CD8-positive, alpha-beta memory T cell (primary cell): ENCODE measurements at places on chromosomes 12 and 14. TPM values are rescaled to one million over a fixed set of nuclear protein-coding genes. Genes with fewer than 3 reads are reported as not detected.

GRCh38 chr12:100331871-100332270 lies 25.0 kb upstream of the SLC17A8 start:
- H3K27me3 ChIP-seq = no peaks in the 10 kb centered on the region
- no peak overlapping the region for H3K4me3 ChIP-seq
- H3K4me1 ChIP-seq = no peaks in the 10 kb centered on the region
- DNase-seq = no peak
- no peak overlapping the region for H3K27ac ChIP-seq

- DNase-seq = no peak
- H3K4me1 ChIP-seq = peaks cover 41% of the 10 kb centered on the region
- H3K27ac ChIP-seq = peak overlapping the region; percentile 98
- peak overlapping the region; percentile 88 for H3K4me3 ChIP-seq
Measured at GRCh38 chr14:39169541-39169900, 612 bp downstream of the TRAPPC6B start.

DNA sequence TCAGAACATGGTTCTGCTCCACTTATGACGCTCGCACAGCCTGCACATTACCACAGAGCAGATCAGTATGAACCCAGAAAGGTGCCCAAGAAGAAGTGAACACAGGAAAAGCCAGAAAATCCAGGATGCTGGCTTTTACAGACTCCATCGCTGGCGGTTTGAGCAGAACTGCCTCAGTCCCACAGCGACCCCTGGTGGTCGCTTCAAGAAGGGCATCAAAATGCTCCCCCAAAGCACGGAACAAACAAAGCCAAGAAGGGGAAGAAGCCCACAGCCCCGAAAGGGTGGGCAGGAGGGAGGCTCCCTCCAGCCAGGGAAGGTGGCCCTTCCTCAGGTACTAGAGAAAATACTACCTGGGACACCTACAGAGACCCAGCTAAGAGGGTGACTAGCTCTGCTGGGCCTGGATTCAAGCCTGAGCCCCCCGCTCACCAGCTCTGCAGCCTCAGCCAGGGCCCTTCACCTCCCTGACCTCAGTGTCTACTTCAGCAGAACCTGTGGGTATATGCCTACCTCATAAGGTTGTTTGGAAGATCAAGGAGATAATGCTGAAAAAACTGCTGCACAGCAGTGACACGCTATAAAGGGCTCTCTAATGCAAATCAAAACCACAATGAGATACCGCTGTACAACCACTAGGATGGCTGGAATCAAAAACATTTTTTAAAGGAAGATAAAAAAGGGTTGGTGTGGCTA lies 98.1 kb downstream of the NCOR2 start:
- H3K27ac ChIP-seq = no peak overlapping the region
- H3K36me3 ChIP-seq = peaks cover 22% of the 10 kb centered on the region
- H3K27me3 ChIP-seq = no peaks in the 10 kb centered on the region
- no peak overlapping the region for H3K4me3 ChIP-seq
- DNase-seq = no peak

GRCh38 chr12:39145175-39145999 lies 240.0 kb upstream of the CPNE8 start:
- no peaks in the 10 kb centered on the region for H3K36me3 ChIP-seq
- H3K27ac ChIP-seq = no peak overlapping the region
- no peaks in the 10 kb centered on the region for H3K4me1 ChIP-seq
- H3K27me3 ChIP-seq = no peaks in the 10 kb centered on the region
- DNase-seq = no peak

DNA sequence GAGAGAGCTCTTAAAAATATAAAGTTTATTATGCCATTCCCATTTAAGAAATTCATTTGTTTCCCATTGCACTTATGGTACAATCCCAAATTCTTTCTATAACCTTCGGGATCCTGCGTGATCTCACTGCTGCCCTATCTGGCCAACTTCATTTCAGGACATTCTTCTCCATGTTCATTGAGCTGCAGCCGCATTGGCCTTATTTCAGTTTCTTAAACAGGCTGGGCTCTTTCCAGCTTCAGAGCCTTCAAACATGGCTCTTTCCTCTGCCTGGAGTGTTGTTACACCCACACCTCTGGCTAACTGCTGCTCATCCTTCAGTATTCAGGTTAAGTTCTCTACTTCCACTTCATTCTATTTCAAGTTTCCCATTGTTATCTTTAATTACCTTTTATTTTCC lies 58.5 kb upstream of the LRTM2 start:
- H3K27ac ChIP-seq = no peak overlapping the region
- H3K4me1 ChIP-seq = no peaks in the 10 kb centered on the region
- H3K36me3 ChIP-seq = peaks cover 12% of the 10 kb centered on the region

DNA sequence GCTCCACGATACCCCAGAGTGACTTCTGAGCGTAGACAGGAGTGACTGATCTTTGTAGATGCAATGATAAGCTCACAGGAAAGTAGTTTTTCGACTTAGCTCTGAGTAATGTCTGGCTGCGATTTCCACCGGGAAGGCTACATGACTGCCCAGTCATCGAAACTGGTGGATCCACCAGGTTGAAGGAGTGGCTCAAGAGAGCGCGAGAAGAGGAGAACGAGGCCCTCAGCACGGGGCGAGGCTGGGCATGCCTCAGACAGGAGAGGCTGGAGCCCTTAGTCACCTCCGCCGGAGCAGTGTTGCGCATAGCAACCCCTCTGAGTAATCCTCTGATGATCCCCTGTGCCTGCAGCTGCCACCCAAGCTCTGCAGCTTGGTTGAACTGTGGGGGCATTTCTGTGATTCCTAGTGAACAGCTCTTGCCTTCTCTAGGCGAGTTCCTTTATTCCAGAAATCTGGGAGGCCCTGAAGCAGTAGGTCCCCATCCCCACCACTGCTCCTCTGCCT lies 25.6 kb downstream of the ELK3 start:
- H3K4me1 ChIP-seq = peaks cover 7% of the 10 kb centered on the region
- no peak overlapping the region for H3K4me3 ChIP-seq
- H3K27ac ChIP-seq = no peak overlapping the region

GRCh38 chr14:100313464-100314230 lies 7.4 kb upstream of the SLC25A29 start:
- no peaks in the 10 kb centered on the region for H3K36me3 ChIP-seq
- H3K4me3 ChIP-seq = no peak overlapping the region
- H3K27me3 ChIP-seq = no peaks in the 10 kb centered on the region
- H3K4me1 ChIP-seq = no peaks in the 10 kb centered on the region
- no peak overlapping the region for H3K27ac ChIP-seq

DNA sequence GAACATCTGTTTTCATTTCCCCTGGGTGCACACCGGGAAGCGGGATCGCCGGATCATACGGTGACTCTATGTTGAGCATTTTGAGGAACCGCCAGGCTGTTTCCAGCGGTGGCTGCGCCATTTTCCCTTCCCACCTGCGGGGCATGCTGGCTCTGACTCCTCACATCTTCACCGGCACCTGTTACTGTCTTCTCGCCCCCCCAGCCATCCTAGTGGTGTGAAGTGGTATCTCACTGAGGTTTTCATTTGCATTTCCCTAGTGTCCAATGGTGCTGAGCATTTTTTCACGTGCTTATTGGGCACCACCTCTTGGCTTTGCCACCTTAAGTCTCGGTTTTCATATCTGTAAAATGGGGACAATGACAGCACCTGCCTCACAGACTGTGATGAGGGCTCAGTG lies 44.1 kb upstream of the EML1 start:
- no peaks in the 10 kb centered on the region for H3K36me3 ChIP-seq
- H3K27me3 ChIP-seq = peaks cover 16% of the 10 kb centered on the region
- no peak overlapping the region for H3K27ac ChIP-seq
- H3K4me3 ChIP-seq = no peak overlapping the region

DNA sequence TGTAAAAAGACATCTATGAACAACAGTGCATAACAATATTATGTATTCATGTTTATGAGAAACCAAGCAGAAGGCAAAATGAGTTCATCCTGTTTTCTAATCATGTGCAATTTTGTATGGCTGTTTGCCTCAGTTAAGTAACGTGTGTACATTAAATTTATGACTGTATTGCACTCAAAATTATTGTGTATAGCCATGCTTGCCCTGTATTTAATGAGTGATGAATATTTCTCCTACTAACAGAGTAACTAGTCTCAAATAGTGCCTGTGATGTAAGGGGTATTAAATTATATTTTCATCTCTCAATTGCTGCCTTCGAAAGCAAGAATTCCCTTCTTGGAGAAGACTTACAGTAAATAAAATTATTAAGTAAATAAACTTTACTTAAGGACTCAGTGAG lies 154.2 kb downstream of the NOVA1 start:
- no peaks in the 10 kb centered on the region for H3K27me3 ChIP-seq

- peaks cover 17% of the 10 kb centered on the region for H3K4me1 ChIP-seq
- H3K4me3 ChIP-seq = no peak overlapping the region
- no peaks in the 10 kb centered on the region for H3K27me3 ChIP-seq
Measured at GRCh38 chr12:123142518-123142840, 8.4 kb downstream of the PITPNM2 start.

DNA sequence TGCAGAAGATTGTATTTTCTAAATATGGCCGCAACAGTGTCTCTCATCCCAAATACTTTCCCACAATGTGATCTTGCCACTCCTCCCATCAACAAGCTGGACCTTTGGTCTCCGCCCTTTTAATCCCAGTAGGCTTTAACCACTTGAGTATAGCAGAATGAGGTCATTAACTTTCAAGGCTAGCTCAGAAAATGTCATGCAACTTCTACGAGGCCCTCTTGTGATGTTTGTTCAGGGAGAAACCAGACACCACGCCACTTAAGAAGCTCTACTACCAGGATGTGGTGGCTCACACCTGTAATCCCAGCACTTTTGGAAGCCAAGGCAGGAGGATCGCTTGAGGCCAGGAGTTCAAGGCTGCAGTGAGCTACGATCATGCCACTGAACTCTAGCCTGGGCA lies 20.1 kb upstream of the OR6J1 start:
- H3K4me3 ChIP-seq = no peak overlapping the region
- no peak overlapping the region for H3K27ac ChIP-seq
- no peak for DNase-seq

DNA sequence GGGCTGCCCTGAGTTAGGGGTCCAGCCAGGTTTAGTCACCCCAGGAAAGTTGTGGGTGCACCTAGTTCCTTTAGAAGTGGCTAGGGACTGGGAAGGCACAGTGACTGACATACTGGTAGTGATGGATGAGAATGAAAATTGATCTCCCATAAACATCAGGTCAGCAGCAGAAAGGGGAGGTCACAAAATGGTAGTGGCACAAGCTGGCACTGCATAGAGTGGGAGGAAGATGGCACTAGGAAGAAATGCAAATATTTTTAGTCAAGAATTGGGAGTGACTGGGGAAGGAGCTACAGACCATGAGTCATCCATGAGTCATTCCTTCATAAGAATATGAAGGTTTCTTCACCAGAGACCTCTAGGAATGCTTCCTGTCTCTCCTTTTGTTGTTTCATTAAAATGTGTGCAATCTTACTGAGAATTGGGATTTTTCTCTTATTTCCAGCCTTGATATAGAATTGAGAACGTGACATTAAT lies 198.3 kb upstream of the AMIGO2 start:
- peaks cover 58% of the 10 kb centered on the region for H3K4me1 ChIP-seq
- DNase-seq = no peak
- H3K27ac ChIP-seq = peak overlapping the region; percentile 15
- H3K36me3 ChIP-seq = no peaks in the 10 kb centered on the region
- H3K27me3 ChIP-seq = no peaks in the 10 kb centered on the region
- H3K4me3 ChIP-seq = no peak overlapping the region

GRCh38 chr12:43277651-43278540 lies 274.1 kb downstream of the ADAMTS20 start:
- no peaks in the 10 kb centered on the region for H3K36me3 ChIP-seq
- H3K4me1 ChIP-seq = no peaks in the 10 kb centered on the region
- H3K27ac ChIP-seq = no peak overlapping the region

DNA sequence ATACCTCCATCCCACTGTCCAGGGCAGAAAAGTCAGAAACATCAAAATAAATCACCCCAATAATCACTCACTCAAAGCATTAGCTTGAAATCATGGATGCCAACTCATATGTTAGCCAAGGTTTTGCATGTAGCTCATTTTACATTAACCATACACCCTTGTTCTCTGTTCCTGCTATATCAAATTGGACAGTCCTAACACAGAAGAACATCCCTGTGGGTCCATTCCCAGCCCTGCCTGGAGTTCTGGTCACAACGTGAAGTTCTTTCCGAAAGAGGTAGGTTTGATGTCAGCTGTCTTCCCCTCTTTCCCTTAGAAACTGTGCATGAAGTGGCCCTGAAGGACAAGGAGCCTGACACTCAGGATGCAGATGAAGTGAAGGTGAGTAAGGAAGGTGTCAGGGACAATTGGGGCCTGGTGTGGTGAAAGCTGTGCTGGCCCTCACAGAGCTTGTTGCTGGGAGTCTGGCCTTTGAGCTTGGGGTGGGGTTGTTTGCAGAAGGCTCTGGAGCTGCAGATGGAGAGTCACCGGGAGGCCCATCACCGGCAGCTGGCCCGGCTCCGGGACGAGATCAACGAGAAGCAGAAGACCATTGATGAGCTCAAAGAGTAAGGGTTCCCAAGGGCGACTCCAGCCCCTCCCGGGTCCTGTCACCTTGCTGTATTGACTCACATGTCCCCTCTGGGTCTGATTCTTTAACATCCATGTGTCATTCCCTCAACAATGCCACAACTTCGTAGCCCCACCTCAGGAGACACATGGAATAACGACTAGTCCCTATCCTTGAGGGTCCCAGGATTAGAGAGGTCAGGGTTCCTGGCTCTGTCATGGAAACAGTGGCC lies 15.0 kb upstream of the PIP4K2C start:
- no peak for DNase-seq
- no peak overlapping the region for H3K27ac ChIP-seq
- no peaks in the 10 kb centered on the region for H3K4me1 ChIP-seq
- H3K36me3 ChIP-seq = no peaks in the 10 kb centered on the region

GRCh38 chr14:101810897-101811621 lies 49.5 kb downstream of the PPP2R5C start:
- DNase-seq = no peak
- H3K4me3 ChIP-seq = peak overlapping the region; percentile 94
- H3K27ac ChIP-seq = peak overlapping the region; percentile 99
- no peaks in the 10 kb centered on the region for H3K27me3 ChIP-seq
- H3K4me1 ChIP-seq = peaks cover 48% of the 10 kb centered on the region
- no peaks in the 10 kb centered on the region for H3K36me3 ChIP-seq

DNA sequence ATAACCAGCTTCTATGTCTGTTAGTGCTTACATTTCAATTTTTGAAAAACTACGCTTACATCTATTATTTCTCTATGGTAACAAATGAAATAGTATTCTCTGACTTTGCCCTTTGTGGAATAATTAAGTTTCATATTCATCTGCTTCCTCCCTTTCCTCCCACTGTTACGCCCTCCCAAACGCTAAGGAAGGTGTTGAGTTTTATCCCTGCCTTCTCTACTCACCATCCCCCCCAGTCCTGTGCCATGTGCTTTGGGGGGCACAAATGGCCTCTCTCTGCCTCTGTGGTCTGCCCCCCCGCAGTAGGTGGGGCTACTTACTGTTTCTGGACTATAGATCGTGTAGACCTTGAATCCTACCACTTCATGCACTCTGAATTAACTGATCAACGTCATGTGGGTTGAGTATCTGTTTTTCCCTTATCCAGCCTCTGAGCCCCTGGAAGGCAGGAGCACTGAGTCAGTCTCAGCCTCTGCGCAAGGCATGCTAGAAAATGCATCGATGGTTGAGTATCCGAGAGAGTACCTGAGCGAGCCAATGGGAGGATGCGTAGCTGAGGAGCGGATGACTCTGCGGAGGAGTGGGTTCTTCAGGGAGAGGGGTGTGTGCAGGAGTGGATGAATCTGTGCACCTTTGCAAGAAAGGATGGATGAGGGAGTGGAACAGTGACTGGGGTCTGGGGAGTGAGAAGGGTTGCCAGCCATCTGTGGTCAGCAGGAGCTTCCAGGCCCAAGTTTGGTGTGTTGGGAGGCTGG lies 114.5 kb upstream of the RTL1 start:
- no peak overlapping the region for H3K4me3 ChIP-seq
- H3K27ac ChIP-seq = no peak overlapping the region
- no peaks in the 10 kb centered on the region for H3K4me1 ChIP-seq
- H3K36me3 ChIP-seq = no peaks in the 10 kb centered on the region
- H3K27me3 ChIP-seq = no peaks in the 10 kb centered on the region

KRT83 gene
- not detected for total RNA-seq

NUP37 gene
- total RNA-seq = 89.7 TPM

SLC25A47 gene
- total RNA-seq = not detected

ANO2 gene
- total RNA-seq = not detected
